ENCODE measurements at places on chromosomes 13 and 19.

DNA sequence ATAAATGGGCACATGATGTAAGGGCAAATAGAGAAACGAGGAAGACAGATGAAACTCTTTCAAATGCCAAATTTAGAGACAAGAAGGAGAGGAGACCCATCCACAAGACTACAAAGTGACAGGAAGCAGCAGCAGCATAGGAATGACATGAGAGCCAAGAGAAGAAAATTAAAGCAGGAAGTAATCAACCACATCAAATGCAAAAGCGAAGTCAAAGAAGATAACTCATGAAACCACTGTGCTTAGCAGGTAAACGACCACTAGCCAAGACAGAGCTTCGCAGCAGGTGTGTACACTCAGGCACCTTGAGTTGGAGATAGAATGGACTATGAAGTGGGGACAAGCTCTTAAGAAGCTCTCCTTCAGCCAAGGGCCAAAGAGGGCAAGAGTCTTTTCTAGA lies 64.1 kb downstream of the KLF12 start:
- no peak for DNase-seq

DNA sequence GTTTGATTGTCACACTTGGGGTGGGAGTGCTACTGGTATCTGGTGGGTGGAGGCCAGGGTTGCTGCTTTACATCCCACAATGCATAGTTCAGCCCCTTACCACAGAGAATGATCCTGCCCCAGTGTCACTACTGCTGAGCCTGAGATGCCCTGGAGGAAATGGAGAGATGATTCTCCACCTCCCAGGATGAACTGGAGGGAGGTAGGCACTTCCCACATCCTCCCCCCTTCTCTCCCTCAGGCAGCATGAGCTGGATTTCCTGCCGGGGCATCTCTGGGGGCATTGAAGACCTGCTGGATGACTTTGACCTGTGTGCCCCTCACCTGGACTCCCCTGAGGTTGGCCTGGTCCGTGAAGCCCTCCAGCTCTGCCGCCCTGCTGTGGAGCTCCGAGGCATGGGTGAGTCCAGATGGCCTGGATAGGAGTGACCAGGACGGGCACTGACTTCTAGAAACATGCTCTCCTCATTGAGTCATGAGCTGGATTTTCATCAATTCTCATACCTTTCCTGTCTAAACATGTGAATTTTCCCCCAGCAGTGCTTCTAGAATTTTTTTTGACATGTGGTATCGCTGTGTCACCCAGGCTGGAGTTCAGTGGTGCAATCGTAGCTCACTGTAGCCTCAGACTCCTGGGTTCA lies 45.3 kb downstream of the NWD1 start:
- no peak for DNase-seq

DNA sequence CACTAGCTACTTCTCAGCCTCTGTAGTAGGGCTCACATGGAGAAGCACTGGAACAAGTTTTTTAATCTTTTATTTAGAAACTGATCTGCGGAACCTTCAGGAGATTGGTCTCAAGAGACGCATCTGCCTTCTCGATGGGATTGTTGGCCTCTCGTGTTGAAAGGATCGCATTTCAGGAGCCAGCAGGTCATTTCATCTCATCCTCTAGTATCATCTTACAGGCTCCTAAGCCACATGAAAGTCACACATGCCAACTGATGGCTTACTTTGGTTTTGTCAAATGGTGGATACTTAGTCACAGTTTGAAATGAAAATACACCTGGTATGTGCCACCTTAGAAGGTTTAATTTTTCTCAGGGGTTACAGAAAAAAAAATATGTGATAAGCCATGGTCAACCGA lies 1703.6 kb downstream of the EFNB2 start:
- no peak for DNase-seq

DNA sequence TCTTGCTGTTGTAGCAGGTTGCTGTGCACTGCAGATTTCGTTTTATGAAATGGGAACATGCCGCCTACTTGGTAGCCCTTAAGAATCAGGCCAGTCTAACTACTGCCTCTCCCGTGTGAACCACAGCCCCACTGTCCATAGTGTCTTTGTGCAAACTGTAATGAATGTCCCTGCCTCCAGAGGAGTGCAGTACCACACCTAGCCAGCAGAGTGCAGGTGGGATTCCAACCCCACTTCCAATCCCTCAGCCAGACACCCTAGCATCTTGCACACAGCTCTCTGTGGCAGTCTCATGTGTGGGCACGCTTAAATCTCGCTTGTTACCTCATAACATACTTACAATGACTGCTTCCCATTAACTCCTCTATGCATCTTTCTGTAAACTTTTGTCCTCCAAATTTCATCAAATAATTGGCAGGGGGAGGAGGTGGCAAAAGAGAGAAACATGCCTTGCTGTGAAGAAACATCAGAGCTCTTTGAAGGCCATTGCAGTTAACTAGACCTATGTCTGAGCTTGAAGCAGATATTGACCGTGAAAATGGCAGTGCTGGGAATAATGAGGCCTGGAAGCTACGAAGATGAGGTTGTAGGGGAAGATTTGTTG lies 47.2 kb downstream of the ZAR1L start:
- DNase-seq, result peak; percentile 6

GRCh38 chr19:16791942-16792341 lies 37.3 kb upstream of the SIN3B start:
- DNase-seq, result no peak

- DNase-seq, result no peak
These were observed 97.8 kb downstream of the RNF17 start for GRCh38 chr13:24861617-24862362.

DNA sequence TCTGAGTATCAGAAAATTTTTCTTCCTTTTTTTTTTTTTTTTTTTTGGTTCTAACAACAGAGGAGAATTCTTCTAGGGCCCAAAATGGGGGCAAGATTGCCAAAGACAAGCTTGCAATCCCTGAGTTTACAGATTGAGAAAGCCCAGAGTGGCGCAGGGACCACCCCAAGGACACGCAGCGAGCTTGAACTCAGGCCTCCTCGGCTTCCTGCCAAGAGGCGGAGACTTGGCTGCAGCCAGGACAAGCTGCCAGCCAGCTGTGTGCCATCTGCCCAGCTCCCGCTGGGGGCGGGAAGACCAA lies 506 bp upstream of the MRPL34 start:
- DNase-seq, result no peak

GRCh38 chr19:9768175-9769112 lies at the start of gene ZNF846:
Gene ZNF846, minus strand, starts transcription at chr19:9768738. Its CDS starts 3,788 bp downstream, at chr19:9764950.
- DNase-seq, result peak; percentile 86

GRCh38 chr13:46885018-46885417 lies 11.8 kb downstream of the HTR2A start:
- no peak for DNase-seq

DNA sequence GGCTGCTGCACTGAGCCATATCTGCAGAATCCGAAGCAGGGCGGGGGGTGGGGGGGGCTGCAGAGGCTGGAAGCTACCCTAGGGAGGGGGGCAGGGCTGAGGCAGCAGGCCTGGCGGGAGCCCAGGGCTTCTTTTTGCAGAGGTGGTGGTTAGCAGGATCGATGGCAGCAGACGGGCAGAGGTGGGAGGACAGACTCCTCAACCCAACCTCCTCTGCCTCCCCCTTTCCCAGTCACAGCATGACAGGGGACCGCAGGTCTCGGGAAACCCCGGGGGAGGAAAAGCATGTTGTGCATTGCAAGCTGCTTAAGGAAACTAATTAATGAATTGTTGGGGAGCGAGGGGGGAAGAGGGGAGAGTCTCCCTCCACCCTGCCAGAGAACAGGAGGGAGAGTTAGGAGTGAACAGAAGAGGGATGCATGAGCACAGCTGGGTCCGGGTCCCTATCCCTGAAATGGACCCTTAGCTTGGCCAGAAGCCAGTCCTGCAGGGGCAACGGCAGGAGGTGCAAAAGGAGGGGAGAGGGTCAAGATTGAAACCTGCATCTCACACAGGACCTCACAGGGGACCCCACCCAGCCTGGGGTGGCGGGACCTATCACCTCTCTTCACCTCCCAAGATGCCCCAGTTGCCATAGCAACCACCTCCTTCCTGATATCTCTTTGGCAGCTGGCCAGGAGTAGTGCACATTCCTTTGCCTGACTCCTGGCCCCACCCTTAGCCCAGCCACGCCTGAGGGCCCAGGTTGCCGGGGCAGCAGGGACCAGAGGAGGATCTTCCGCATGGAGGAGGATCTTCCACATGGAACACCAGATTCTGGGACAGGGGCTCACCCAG lies 1.8 kb downstream of the FXYD7 start:
- no peak for DNase-seq

DNA sequence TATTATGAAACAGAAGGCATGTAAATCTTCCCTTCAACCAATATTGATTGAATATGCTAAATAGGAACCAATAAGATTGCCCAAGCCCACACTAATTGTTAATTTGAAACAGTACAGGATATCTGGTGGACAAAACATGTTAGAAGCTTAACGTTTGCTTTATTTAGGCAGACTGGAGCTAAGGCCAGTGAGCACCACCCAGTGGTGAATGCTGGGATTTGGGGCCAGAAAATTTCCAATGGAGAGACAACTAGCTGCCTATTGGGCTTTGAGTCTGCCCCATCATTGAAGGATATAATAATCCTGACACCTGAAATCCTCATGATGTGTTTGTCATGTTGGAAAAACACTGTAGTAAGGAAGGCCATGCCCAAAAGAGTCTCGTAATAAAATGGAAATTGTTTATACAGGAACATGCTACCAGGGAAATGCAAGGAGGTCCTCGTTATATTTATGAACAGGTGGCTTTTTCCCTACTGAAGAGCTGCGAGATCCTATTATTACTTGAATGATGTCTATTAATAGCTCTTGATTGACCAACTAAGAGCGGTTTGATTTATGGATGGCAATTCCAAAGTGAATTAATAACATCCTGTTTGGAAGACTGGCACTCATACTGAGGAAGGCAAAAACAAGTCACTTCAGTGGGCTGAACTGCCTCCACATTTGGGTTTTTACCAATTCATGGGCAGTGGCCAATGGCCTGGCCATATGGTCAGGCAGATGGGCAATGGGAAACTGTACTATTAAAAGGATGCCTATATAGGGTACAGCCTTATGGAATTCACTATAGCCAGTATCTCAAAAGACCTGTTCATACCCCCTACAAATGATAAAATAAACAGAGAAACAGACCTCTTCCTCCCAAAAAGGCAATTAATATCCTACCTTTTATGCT lies 8.7 kb downstream of the SIGLECL1 start:
- DNase-seq, result no peak

GRCh38 chr19:13078897-13079541 lies 23.6 kb downstream of the LYL1 start:
- DNase-seq, result no peak

- no peak for DNase-seq
These were observed 23.0 kb downstream of the PIN1 start for GRCh38 chr19:9857920-9858746.

- no peak for DNase-seq
These were observed 120.1 kb downstream of the RGCC start for GRCh38 chr13:41577436-41577835.
